ENCODE measurements at places on chromosomes 3 and 15.

DNA sequence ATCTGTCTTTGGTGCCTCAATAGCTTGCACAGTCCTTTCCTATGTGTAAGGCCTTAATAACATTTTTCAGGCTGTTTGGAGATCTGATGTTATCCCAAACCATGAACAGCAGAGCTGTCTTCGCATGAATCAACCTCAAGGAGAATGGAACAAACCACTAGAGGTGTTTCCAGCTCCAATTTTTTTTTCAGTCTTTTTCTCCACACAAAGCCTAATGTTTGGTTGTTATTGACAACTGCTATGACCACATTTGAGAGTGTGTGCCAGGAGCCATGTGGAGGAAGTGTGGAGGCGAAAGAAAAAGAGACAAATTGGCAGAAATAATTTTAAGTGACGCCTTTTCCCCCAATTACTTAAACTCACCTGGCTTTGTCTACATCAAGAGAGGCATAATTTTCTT lies 38.7 kb downstream of the RTP4 start:
- DNase-seq: no peak

DNA sequence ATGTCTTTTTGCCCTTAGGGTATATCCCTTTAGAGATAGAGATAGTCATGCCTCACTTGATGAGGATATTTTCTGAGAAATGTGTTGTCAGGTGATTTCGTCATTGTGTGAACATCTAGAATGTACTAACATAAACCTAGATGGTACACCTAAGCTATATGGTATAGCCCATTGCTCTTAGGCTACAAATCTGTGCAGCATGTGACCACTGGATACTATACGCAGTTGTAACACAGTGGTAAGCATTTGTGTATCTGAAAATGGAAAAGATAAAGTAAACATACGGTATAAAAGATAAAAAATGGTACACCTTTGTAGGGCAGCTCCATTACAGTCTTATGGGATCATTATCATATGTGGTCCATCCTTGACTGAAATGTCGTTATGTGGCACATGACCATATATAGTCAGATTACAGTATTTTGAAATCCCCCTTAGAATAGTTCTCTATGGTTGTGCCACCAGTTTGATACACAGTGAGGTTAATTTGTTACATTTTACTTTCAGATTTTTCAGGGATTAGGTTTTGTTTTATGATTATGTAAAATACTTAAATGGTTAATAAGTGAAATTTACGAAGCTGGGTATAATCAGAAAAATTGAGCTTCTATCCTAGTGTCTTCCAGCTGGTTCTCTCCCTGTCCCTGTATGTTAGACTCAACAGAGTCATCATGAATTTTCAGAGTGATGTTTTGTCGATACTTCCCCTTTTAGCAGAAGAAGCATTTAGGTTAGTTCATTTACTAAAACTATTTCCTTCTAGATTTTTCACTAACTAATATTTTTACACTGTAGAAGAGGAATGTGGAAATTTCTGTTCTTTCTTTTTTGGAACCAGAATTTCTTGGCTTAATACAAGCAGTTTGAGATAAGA lies 12.8 kb downstream of the SETD5 start:
- DNase-seq: peak; percentile 46

DNA sequence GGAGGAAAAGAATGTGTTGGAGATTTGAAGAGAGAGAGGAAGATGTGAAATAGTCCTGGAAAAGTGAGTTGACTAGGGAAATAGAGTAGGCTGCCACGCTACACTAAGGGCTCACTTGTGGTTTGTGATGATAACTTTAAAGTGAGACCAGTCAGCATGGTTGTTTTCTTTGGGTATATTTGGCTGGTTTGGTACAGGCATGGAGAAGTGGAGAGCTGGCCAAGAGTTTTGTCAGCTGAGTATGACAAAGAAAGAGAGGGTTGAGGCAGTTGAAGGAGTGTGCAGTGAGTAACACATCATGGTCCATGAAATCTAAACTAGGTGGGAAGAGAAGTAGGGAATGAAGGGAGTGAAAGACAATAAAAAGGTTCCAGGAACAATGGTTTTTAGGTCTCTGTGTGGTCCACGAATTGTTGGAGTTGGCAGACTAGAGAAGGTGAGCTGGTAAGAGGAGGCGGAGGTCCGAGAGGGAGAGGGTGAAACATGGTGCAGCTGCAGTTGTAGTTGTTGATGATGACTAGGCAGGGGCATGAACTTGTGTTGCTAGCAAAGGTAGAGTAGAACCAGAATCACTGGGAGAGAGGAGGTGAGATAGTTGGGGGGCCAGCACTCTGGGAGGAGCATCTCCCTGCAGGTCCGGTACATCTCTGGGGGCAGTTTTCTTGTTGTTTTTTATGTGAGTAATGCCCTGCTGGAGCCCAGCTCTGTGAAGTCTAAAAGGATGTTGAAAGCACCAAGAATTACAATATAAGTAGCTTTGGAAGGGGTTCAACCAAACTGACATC lies 21.0 kb downstream of the ZNF80 start:
- DNase-seq: no peak

DNA sequence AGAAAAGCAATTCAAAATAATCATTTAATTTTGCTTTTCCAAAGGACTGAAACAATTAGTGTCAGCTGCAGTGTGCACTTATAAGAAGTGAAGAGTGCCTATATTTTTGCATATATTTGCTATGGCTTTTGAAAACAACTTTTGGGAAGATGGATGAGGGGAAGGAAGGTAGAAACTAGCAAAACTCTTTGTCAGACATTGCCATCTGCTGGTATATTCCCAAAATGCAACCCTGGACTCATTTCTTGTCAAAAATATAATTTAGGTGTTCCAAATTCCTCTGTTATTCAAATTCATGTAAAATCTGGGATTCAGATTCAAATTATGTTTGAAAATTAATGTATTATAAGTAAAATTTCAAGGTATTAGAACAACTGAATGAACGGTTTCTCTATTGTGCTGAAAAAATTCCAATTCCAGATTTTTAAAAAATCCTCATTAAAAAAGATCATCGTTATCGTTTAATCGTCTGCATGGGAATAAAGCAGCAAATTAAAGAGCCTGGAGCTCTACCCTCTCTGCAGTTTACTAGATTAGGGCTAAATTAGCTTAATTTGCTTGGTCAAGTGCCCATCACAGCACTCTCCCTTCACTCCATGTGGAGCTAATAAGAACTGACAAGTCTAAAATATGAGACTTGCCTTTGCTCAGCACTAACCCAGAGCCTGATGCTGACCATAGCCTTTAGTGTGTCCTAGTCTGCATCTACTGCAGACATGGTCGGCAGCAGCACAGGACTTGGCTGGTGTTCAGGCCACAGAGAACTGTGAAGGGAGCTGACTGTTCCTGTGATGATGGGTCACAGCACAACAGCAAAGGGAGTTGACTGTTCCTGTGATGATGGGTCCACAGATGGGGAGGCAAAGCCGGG lies 67.9 kb upstream of the MITF start:
- DNase-seq: peak; percentile 50

DNA sequence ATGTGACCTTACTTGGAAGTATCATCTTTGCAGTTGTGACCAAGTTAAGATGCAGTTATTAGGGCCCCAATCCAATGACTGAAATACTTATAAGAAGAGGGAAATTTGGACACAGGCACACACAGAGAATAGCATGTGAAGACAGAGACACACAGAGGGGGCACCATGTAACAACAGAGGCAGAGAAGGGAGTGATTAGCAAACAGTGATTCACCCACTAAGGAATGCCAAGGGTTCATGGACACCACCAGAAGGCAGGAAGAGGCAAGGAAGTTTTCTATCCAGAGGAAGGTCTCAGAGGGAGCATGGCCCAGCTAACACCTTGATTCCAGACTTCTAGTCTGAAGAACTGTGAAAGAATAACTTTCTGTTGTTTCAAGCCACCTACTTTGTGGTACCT lies 25.0 kb downstream of the SIDT1 start:
- no peak for DNase-seq

DNA sequence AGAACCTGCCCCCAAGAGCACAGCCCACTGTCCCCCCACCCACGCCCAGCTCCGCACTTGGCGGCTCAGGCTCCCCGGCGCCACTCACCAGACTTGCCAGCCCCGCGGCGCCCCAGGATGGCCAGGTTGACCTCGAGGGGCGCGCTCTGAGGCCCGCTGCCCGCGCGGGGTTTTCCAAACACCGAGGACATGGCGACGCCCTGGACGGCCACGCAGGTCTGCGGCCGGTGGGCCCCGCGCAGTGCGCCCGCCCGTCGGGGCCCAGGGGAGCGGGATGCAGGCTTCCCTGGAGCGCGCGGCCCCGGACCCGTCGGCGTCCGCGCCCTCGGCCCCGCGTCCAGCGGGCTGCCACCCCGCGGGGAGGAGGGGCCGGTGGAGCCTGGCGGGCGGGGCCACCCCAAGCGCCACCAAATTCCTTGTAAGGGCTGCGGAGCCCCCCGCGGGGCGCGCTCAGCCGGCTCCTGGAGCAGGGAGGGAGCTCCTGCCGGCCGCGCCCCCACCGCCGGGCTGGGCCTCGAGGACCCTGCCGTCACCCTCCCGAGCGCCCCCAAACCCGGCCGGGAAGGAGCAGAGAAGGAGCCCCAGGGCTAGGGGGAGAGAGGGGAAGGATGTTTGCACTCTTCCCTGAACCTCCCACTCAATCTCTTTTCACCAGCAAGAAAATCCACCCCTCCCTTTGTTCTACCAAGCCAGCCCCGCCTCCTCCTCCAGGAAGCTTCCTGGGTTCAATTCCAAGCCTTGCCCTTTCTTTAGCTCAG lies at the start of gene RASL12:
TSS of gene RASL12 (minus strand) at position 347 of the 758 bp plus-strand sequence. CDS start at position 191, 156 bp downstream.
- DNase-seq: no peak

DNA sequence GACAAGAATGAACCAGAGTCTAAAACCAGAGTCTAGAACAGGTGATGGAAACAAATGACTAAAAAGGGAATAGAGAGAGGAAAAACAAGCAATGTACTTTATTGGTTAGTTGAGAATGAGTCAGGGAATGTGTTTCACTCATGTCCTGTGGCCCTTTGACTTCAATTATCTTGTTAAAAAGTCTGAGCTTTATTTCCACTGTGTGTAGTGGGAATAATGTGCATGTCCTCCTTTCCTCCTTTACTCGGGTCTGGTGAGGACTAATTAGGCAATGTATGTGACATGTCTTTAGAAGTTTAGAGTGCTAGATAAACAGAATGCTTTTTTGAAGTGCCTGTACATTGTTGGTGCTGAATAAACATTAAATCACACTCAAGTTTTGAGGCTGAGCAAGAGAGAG lies 21.3 kb downstream of the LSAMP start:
- DNase-seq: no peak

DNA sequence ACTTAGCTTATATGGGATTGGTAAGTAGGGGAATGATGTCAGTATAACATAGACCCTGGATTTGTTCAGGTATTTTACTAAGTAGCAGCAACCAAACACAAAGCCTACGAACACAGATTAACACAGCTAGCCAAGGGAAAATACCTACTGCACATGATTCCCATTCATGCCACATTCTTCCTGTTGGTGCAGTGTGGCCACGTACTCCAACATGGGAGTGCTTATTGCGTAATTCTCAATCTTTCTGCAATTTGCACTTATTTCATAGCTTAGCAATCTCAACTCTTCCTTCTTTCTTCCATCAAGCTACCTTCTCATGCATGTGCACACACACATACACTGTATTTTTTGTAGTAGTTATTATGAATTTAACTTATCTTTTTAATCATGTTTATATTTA lies 186.8 kb downstream of the IL5RA start:
- DNase-seq: no peak

GRCh38 chr15:69116391-69116790 lies 44.0 kb upstream of the GLCE start:
- no peak for DNase-seq

DNA sequence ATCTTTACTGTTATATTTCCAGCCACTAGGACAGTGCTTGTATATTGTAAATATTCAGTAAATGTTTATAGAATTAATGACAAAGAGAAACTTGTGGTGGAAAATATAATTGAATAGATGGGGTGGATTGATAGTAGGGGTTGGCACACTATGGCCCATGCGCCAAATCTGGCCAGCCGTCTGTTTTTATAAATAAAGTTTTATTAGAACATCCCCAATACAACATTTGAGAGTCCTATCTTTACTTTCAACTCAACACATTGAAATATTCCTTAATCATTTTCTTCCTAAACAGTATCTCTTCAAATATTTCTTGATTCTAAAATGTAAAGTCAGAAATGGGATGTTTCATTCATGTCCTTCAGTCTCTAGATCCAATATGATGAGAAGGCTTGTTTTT lies 45.1 kb downstream of the VPS8 start:
- DNase-seq: no peak

GRCh38 chr3:100396967-100397366 lies 3.9 kb downstream of the TOMM70 start:
- no peak for DNase-seq

DNA sequence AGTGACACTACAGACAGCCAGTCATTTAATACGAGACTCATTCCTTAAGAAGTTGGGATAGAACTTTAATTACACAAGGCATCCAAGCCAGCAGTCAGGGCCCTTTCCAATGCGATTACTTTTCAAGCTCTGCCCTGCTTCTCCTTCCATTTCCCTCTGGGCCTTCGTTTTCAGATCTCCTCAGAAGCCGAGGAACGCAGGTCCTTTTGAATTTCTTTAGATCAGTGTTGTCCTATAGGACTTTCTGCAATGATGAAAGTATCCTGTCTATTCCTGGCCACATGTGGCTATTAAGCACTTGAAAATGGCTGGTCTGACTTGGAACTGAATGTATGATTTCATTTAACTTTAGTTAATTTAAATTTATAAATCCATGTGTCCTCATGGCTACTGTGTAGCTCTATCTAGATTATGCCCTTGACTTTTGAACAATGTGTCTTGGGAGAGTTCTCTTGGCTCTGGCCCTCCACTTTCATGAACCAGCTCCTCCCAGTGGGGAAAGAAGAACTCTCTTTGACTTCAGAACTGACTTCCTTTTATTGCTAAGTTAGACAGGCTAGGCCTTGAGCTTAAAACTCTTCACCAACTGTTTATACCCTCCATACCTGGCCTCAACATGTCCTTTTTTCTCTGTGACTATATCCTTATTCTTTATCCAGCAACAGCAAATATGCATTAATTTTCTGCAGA lies 22.6 kb downstream of the TGFBR2 start:
- DNase-seq: peak; percentile 47

DNA sequence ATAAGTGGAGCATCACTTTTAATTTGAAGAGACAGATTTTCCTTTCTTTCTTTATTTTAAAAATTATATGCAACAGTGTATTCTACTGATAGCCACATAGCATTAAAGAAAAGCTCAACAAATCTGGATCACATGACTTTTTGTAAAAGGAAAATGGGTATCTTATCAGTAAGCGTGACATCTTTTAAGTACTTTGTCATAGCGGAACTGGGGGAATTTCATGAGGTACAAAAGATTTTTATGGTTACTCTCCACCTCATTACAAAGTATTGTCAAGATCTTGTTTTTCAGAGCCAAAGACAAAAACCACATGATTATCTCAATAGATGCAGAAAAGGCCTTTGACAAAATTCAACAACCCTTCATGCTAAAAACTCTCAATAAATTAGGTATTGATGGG lies 219.6 kb upstream of the ZPLD1 start:
- DNase-seq: no peak

DNA sequence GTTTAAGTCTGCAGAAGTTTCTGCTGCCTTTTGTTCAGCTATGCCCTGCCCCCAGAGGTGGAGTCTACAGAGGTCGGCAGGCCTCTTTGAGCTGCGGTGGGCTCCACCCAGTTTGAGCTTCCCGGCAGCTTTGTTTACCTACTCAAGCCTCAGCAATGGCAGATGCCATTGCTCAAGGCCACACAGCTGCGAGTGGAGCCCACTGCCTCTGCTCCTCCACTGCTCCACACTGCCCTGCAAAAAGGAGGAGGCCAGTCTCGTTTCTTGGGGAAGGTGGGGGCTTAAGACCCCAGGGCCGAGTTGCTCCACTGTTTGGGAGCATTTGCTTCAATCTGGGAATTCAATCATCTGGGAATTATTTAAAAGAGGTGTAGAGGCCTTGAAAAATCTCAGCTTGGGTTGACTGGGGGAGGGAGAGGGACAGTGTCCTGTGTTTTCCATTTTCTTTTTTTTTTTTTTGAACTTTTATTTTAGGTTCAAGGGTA lies 144.6 kb upstream of the MEF2A start:
- no peak for DNase-seq
